Large intestine (tissue), 12 donors: ENCODE measurements at places on chromosomes 5 and 9. TPM values are rescaled to one million over a fixed set of nuclear protein-coding genes. Genes with fewer than 3 reads are reported as not detected.

The HSD17B3 gene
- polyA plus RNA-seq: 1.9 TPM

The SMIM33 gene
- polyA plus RNA-seq: not detected

The ELOVL7 gene
- polyA plus RNA-seq: 77.3 TPM

The PCDHB7 gene
- 1.3 TPM for polyA plus RNA-seq

The HACD4 gene
- polyA plus RNA-seq: 4.8 TPM

The LARP1 gene
- polyA plus RNA-seq: 113 TPM

DNA sequence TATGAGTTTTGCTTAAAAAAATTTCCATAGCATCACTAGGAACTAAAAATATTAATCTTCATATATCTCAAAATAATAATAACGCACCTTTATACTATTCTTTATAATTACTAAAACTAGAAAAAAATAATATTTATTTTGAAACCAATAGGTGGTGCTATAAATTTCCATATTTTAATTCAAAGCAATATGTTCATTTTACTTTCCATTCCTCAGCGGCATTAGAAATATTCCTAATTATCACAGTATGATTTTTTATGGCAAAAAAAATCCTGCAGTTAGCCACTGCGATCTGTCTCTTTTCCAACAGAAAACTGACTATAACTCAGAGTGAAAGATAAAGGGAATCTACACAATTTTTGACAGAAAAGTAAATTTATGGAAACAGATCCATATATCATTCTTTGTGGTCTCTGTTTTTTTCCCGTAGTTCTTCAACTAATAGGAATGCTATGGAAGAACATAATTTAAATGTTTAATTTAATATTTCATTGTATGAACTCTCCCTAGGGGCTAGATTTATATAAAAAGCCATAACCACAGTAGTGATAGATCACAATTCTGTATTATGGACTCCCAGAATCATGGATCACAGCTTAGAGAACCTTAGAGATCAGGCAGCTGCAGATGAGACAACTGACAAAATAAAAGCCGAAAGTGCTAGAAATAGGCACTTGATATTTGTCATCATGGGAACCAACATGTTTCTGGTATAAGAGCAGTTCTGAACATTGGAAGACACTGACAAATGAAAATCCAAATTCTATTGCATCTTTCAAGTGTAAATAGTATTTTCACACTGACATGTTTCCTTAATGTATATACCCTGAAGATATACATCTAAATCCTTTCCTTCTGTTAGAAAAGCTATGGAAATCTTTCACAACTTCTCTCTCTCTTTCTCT is 167.7 kb upstream of the MPDZ start:
- DNase-seq: no peak

DNA sequence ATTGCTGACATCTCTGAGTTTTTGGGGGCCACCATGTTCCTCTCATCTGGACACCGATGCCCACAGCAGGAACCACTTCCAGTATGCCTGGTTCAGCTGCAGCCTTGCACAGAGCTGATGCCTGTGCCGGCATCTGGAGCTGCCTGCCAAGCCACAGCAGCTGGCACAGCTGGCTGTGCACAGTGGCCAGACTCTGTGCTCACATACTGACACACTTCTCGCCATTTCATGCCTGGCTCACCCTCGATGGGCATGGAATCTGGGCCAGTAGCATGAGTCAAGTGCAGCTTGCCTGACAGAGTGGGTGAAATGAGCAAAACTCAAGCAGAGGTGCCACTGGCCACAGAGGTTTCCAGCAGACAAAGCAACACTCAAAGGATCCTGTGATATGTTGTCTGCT is 863.4 kb downstream of the DNAH5 start:
- no peak for DNase-seq

- no peak for DNase-seq
These were observed 140.1 kb upstream of the MOCS2 start for GRCh38 chr5:53249529-53250200.

- DNase-seq: no peak
These were observed 8.3 kb downstream of the TMEM250 start for GRCh38 chr9:136110082-136111061.

DNA sequence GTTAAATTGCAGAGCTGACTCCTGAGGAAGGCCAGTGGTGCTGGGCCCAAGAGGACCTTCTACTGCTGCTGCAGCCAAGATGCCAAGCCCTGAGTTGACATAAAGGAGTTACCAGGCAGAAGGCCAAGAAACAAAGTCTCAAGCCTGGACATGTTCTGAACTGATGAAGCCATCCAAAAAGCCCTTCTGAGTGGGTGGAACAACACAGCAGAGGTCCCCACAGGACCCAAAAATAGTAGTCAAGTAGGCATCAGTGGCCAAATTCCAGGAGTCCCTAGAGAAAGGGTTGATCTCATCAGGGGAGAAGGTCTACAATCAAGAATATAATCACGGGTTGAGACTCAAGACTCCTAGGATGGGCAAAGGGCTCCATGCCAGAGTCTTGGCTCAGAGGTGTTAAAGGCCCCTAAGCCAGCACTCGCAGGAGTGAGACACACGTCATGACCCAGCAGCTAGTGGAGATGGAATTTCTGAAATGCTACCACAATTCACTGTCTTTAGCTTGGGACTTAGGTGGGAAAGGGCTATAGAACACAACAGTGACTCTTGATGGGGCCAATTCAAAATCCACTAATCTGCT is 119.7 kb downstream of the FANCC start:
- DNase-seq: no peak

DNA sequence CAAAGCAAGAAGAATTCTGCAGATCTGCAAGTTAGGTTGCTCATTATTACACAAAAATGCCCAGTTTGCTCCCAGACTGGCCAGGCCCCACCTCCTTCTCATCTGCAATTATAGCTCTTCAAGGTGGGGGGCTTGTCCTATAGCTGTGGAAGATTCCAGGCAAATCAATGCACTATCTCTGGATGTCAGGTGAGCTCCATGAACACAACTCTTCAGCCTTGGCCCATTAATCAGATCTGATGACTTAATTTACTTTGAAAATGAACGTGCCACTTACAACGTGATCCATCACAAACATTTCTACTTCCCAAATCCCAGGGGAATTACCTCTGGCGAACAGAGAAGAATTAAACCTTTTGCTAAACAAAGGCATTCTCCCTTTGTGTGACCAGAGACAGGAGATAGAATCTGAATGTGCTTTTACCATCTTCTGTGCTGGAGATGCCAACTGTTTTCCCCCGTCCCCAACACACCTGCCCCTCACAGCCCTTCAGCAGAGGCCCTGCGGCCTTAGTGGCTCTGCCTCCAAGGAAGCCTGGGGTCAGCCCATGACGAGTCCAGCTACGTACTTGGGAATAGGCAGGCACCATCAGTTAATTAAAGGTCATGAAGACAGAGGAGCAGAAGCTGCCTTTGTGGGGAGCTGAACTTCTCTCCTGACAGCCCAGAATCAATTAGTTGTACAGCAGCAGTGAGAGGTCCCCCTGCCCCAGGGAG is 60.5 kb downstream of the SNX18 start:
- DNase-seq: no peak

DNA sequence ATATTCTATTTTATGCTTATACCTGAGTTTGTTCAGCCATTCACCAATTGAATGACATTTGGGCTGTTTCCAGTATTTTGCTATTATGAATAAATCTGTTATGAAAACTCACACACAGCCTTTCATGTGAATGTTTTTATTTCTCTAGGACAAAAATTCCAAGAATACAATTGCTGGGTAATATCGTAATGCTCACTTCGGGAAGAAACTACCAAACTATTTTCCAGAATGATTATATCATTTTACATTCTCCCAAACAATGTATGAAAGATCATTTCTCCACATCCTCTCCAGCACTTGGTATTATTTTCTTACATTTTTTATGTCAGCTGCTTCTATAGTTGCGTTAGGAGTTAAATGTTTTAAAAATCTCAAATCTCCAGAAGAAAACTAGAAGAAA is 58.3 kb upstream of the LHFPL2 start:
- DNase-seq: no peak

DNA sequence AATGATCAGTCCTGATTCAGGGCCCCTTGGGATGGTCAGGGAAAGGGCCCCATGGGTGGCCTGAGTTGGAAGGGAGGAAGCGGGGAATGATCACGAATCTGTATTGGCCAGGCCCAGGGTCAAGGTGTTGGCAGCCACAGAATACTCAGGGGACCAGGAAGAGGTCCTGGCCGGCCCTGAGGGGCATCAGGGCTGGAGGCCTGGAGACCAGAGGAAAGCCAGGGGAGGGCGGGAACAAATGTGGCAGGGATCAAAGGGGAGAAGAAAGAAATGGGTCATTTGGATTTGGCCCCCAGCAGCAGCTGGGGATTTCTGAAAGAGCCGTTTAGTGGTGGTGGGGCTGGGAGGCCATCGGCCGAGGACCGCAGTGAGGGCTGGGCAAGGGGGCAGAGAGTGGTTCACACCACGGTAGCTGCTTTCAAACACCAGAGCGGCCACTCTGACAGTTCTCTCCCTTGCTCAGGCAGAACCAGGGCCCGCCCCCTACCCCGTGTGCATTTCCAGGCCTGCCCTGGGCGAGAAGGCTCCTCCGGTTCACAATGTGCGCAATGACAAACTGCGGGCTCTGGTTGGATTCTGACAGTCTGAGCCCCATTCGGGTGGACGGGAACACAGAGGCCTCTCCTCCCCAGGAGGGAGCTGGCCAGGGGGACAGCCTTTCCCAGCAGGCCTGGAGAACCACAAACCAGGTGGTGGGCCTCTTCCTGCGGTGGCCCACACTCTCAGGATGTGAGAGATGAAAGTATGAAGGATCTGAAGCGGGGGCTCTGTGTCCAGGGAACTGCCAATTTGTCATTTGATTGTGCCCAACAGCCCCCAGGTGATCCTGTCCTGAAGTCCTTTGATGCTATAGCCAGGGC is 220.3 kb upstream of the IER5L start:
- DNase-seq: no peak

- DNase-seq: no peak
These were observed 172.6 kb upstream of the ACTBL2 start for GRCh38 chr5:57655228-57655627.

DNA sequence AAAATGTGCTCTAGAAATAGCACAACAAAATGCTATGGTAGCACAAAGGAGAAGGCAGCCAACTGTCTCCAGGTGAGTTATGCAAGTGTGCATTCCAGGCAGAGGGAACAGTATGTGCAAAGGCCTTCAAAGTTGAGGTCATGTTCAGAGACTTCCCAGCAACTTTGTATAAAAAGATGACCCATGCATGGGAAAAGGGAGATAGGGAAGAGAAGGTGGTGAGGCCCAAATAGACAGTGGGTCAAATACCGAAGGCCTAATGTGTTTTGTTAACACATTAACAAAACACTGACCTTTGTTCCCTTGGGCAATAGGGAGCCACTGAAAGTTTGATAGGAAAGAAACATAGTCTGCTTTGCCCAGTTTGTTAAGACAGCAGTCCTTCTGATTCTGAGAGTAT is 445.3 kb downstream of the EBF1 start:
- no peak for DNase-seq

- no peak for DNase-seq
These were observed 1.4 kb upstream of the MELK start for GRCh38 chr9:36571333-36571732.

DNA sequence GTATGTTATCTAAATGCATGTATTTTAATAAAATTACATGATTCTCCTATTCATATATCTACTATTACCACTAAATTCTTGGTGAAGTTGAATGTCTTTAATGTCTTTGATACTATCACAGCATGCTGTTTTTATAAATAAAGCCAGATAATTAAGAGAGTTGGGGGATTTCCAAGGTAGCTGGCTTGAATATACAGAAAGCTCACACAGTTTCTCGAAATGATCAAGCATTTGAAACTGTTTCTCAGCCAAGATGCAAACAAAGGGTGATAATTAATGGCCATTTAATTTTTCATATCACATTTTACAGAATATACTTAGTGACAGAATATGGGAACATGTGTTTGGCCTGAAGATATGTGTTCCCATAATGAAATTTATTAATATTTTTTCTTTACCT is 145.6 kb upstream of the CDH12 start:
- no peak for DNase-seq

- no peak for DNase-seq
These were observed 284.9 kb downstream of the BNC2 start for GRCh38 chr9:16585591-16585990.

- no peak for DNase-seq
These were observed 9.2 kb downstream of the DCANP1 start for GRCh38 chr5:135437796-135438560.
